Activated T-helper 1 cell treated with anti-CD3 and anti-CD28 coated beads, Interleukin-12 subunit alpha, Interleukin-12 subunit beta, Interleukin-2, Interleukin-4 antibody, amounts not matched to agents 30 ng/mL and 10 ng/mL and 1 ng/mL, durations not matched to agents 14 hours and 24 hours and 36 hours (primary cell): ENCODE measurements at places on chromosomes 6 and 20. TPM values are rescaled to one million over a fixed set of nuclear protein-coding genes. Genes with fewer than 3 reads are reported as not detected.

MRAP2 gene
- not detected in 2 replicates for total RNA-seq

EYA4 gene
- total RNA-seq = not detected in 2 replicates

SNAI1 gene
- total RNA-seq = 3.5 and 3.9 TPM in 2 replicates

SS18L1 gene
- 24.3 and 29.4 TPM in 2 replicates for total RNA-seq

FNDC1 gene
- 0.02 TPM in 1 of 2 replicates, not detected in the other for total RNA-seq

ZNF76 gene
- total RNA-seq = 32.8 and 33.1 TPM in 2 replicates

SEL1L2 gene
- not detected in 2 replicates for total RNA-seq

TRAPPC3L gene
- not detected in 2 replicates for total RNA-seq

RAD21L1 gene
- not detected in 2 replicates for total RNA-seq

MROH8 gene
- total RNA-seq = 1.1 and 1.3 TPM in 2 replicates

ZC3H12D gene
- total RNA-seq = 94.7 and 96.7 TPM in 2 replicates
